ENCODE measurements at places on chromosomes 13 and 19.

- DNase-seq: no peak
These were observed 6.3 kb upstream of the ARHGAP45 start for GRCh38 chr19:1060689-1061088.

DNA sequence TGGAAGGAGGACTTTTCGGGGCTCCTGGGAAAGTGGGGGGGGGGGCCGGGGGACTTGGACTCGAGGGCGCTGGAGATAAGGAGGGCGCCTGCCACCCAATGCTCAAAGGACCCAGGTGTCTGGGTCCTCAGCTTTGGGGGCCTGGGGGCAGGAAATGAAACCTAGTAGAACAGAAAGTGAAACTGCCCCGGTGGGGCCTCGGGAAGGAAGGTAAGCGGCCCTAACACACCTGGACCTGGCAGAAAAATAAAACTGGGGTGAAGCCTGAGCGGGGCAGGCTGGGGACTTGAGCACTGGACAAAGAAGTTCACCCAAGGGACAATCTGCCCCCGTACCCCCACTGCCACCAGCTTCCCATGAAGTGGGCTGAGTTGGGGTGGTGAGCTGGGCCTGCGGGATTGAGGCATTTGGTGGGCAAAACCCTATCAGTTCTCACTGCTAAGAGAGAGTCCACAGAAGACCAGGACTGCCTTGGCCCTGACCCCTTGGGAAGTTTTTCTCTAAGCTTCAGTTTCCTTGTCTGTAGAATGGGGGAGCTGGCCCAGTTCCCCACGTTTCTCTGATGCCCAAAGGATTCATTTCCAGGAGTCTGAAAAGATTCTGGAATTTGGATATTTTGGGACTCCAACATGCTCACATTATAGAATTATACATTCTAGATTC, 2.3 kb downstream of the PRKD2 start:
- peak; percentile 80 for DNase-seq

DNA sequence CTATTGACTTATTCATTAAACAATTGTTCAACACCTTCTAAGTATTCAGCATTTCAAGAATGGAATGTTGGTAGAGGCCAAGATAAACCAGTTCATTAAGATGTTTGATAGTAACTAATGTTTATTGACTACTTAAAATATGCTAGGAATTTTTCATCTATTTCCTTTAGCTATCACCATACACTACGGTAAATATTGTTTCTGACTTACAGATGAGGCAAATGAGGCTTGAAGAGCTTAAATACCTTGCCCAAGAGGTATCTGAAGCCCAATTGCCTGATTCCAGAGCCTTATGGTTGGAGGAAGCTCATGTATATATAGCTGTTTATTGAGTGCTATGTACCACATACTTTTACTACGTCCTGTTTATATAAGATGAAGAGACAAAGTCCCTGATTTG, 286.2 kb downstream of the NDFIP2 start:
- no peak for DNase-seq

DNA sequence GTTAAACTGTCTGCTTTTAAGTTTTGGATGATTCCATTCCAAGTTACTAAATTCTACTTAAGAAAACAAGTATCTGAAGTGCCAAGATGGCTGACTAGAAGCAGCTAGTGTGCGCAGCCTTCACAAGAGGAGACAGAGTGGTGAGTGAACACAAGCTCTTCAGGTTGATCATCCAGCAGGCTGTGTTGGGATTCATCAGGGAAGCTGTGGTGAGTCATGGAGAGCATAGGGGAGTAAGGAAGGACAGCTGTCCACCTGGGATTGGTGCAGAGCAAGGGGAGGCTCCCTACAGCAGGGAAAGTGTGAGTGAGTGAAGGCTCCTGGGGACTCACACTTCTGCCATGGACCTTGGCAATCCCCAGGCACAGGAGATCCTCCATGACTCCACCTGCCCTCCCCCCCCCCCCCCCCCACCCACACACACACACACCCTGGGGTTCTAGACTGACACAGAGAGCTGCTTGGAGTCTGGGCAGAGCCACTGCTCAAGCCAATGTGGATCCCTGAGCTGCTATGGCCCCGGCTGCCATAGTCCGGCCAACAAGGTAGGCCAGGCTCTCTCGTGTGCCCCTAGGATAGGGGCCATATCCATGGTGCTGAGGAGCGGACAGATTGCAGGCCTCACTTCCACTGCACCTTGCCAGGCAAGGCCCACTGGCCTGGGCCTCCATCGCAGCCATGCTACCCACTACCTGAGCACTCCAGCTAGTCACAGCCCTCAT, 23.5 kb downstream of the SLC25A15 start:
- no peak for DNase-seq

DNA sequence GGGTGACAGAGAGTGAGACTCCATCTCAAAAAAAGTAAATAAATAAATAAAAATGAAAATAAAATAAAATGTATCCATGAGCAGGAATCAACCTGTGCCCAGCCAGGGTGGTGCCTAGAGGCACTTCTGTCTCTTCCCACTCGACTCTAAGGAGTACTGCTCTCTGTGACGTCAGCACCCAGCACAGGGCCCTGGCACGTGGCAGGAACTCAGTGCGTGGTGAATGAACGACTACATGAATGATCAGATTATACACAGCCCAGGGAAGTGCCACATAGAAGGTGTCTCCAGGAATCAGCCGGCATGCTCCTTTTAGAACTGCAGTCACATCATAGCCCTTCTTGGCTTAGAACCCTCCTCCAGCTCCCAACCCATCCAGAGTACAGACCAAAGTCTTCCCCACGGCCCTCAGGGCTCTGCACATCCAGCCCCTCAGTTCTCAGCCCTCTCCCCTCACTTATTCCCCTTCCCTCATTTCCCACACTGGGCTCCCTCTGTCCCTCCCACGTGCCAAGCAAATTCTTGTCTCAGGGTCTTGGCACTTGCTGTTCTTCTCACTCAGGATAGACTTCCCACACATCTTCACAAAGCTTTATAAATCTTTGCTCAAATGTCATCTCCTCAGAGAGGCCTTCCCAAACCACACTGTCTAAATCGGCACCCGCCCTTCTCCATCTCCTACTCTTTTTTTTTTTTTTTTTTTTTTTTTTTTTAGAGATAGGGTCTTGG, 4.2 kb downstream of the CLIP3 start:
- DNase-seq: no peak

DNA sequence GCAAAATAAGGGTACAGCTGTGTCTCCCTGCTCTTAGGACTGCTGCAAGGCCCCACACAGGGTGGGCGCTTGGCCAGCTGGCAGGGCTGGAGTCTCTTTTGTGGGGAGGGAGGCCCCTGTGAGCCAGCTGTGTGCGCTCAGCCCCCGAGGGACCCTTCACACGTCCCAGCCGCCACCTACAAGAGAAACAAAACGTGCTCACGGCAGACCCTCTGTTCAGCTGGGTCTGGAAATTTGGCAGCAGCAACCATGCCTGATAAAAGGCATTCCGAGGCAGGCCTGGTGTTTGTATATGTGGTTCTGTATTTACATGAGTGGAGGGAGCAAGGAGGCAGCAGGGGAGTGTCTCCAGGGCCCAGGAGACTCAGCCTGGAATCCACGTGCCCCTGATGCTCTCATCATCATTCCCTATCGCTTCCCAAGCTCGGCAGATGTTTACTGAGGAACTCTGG, 49.7 kb downstream of the CRTC1 start:
- no peak for DNase-seq

DNA sequence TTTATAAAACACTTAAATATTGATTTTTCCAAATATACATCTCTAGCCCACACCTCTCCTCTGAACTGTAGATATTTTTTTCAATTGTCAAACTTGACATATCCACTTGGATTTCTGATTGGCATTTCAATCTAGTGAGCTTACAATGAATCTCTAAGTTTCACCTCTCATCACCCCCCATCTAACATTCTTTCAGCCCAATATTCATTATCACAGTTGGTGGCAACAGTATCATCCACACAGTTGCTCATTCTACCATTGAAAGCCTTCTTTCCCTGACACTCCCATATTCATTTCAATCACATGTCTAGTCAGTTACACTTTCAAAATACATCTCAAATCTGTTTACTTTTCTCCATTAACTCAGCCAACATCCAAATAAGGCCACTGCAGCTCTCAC, 385.2 kb downstream of the PCDH20 start:
- DNase-seq: no peak

DNA sequence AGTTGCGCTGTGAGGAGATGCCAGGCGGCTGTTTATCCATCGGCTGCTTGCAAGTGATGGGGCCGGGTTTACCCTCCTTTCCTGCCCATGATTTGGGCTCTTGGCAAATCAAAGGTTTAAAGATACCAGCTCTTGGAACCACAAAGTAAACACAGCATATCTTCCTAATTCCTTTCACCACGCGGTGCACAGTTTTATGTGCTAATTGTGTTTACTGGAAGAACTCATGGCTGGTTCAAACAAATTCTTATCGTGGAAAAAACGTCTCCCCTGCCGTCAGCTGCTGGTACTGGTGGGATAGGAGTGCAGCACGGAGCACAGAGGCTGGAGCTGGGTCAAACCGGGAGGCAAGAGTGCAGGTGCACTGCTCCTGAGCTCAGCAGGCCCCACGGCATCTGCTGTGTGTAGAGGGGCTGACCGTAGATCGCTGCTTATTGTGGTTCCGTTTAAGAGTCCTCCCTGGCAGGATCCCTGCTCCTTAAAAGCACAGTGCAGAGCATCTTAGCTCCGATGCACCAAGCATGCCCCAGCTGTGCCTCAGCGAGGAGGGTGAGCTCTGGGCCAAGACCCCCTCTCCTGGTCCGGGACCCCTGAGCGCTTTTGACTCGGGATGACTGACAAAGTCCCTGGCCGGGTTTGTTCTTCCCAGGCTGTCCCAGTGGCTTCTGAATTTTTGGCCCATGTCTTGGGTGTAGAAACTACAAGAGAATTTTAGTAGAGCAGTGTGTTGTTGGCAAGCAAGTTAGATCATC, 51.3 kb upstream of the GAS6 start:
- no peak for DNase-seq

DNA sequence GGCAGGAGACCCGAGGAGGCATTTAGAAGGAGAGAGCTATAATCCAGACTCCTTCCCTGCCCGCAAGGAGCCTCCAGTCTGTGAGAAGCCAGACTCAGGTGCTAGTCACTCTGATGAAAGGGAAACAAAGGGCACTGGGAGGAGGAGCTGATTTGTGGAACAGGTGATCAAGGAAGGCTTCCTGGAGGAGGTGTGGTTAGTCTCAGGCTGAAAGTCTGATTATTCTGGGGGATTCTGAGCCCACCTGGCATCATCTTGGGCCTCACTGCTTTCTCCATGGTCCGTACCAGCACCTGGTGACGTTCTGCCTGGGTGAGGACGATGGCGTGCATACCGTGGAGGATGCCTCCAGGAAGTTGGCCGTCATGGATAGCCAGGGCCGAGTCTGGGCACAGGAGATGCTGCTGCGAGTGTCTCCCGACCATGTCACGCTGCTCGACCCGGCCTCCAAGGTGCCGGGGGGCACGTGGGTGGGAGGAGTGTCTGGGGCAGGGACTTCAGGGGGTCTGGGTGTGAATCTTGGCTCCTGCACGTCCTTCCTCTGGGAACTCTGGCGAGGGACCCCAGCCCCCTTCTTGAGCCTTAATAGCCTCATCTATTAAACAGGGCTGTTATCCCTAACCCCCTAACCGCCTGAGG, 3.9 kb downstream of the EPS8L1 start:
- no peak for DNase-seq

- no peak for DNase-seq
These were observed 238.2 kb downstream of the B3GLCT start for GRCh38 chr13:31437975-31438374.

- no peak for DNase-seq
These were observed 6.7 kb downstream of the DNM2 start for GRCh38 chr19:10724573-10725071.

DNA sequence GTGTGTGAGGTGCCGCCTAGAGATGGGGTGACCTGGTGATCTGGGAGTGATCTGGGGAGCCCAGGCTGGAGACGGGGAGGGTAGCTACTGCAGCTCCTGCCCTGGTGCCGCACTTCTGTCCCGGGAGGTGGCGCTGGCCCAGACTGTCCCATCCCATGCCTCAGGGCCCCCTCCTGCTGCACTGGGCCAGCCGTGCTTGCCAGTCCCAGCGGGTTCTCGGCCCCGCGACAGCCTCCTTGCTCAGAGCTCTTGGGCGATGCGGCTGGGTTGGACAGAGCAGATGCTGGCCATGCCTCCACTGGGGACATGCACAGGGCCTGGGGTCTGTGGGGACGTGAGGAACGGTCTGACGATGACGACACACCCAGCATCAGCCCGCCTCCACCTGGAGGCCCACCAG, 2.5 kb downstream of the RAX2 start:
- DNase-seq: no peak

Data from OCI-M1 (cell line).